Stimulated activated CD8-positive, alpha-beta memory T cell treated with anti-CD3 and anti-CD28 coated beads, Interleukin-12 subunit alpha, Interleukin-12 subunit beta, amount 100 ng/mL, for 1 hour (primary cell): ENCODE measurements at places on chromosomes 11 and 22.

- DNase-seq, result no peak
These were observed 83.7 kb upstream of the GNAZ start for GRCh38 chr22:22986640-22987039.

- DNase-seq, result no peak
These were observed 110.5 kb downstream of the AASDHPPT start for GRCh38 chr11:106187860-106188456.

DNA sequence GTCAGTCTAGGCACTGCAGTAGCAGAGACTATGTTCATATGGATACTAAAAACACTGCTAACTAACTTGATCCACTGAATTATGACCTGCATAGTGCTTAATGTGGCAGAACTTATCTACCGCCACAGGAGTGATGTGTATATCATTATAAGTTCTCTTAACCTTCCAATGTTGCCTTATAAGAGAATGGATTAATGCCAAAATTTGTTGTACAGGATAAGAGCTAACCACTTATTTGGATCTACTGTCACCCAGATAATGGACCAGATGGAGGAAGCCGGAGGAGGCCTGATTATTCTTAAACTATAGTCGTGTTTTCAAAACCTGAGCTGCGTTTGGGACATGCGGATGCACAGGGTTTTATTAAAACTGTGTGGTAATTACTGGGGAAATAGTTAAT lies 1.9 kb upstream of the OR51B4 start:
- no peak for DNase-seq

DNA sequence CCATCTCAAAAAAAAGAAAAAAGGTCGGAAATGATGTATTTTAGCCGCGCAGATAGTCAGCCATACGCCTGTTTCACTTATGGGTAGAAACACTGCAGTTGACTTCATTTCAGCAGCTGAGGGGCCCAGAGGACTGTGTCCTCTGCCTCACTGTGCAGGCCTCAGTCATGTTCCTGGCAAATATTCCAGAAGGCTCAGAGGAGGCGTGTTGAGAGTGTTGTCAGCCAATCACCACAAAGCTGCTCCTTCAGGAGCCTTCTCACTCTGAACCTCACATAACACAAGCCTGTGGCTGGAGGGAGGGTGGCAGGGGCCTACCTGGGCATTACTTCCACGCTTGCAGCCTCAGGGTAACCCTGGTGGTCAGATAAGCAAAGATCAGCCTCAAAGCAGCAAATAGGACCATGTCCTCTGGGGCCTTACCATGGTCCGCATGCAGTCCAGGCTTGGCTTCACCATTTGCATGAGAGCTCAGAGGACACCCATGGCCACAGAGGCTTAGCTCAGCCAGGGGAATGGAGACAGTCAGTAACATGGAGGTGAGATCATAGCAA lies 17.3 kb upstream of the TREH start:
- no peak for DNase-seq

GRCh38 chr11:297051-297585 lies 2.2 kb downstream of the IFITM5 start:
- DNase-seq, result no peak

DNA sequence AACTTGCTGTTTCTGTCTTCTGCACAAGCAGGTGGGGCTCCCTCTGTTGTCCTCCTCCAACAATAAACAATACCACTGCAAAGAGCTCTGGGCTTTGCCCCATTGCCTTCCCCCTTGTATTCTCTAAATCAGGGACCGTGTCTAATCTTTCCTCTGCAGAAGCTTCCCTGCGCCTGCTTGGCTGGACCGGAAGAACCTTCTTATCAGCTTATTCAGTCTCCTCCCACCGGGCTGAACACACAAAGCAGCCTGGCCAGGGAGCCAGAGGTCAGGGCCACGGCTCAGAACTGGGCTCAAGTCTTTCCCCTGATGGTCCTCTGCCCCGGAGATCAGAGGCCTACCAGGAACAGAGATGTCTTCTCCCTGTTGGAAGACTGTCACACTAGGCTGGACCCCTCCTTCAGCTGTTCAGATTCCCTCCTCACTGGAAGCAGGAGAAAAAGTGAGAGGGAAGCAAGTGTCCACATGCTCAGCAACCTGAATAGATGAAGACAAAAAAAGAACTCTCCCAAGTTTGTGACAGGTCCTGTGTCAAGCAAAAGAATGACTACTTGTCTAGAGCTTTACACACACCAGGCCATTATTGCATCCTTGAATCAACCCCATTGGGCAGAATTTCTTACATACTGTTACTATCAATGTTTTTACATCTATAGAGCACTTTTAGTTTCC lies 63.7 kb downstream of the RAB30 start:
- DNase-seq, result no peak
